ENCODE measurements at places on chromosomes 7 and 10.

- DNase-seq, result no peak
Measured at GRCh38 chr10:5325076-5325475, 39.7 kb upstream of the UCN3 start.

DNA sequence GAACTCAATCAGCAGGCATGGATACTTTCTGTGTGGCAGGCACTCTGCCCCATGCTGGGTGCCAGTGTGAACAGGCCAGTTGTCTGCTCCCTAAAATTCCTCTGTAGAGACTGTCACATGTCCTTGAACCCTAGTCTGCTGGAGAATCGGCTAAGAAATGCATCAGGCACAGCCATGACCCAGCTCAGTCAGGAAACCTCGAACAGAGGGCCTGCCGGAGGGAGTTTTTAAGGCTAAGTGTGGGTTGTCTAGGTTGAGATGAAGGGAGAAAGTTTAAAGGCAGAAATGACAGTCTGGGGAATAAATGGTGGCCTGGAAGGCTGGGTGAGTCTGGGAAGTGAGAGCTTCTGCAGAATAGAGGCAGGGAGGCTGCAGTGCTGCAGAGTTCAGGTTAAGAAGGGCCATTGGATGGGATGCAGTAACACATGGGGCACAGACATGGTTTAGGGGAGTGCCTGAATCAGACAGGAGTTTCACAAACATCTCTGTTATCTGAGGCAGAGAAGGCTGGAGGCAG is 45.3 kb downstream of the WDFY4 start:
- no peak for DNase-seq

GRCh38 chr7:141304291-141304690 is 230.4 kb downstream of the TMEM178B start:
- peak; percentile 13 for DNase-seq

- no peak for DNase-seq
Measured at GRCh38 chr10:62618576-62619412, 185.7 kb upstream of the ADO start.

- peak; percentile 34 for DNase-seq
Measured at GRCh38 chr10:103712898-103713498, 142.4 kb downstream of the SH3PXD2A start.

- no peak for DNase-seq
Measured at GRCh38 chr7:77667459-77668086, 28.7 kb upstream of the RSBN1L start.

- no peak for DNase-seq
Measured at GRCh38 chr10:12974491-12975199, 26.9 kb downstream of the CCDC3 start.

DNA sequence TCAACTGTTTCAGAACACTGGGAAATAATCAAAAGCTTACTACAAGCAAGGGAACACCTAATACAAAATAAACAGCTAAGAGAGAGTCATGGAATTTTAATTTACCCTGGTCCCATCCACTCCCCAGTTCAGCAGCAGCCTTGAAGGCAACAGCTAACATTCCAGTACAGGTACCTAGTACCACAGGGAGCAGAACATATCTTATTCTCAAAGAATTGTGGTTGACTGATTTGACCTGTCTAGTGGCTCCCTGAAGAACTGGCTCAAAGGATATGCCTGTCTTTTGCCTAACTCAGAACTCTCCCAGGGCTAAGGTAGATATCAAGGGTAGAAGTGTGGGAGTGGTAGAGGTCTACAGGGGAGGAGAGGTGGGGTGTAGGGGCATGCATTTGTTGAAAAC is 32.3 kb downstream of the SMURF1 start:
- DNase-seq, result no peak

DNA sequence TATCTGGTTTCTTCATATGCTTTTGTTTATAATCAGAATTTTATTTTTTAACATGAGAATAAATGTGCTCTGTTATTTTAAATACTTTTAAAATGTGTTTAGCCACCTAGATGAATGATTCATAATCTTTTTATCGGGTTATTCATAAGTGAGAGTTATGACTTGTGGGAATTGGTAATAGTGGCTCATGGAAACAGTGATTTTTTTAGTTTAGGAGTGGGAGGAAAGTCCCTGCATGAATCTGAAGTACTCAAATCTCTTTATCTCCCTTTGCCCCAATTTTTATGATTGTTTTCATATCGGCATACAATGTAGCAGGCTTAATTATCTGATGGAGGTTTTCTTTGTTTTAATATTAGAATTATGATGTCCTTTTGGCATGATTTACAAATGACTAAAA is 42.9 kb downstream of the TAX1BP1 start:
- no peak for DNase-seq

GRCh38 chr10:92697663-92698511 is 8.1 kb downstream of the HHEX start:
- DNase-seq, result no peak

DNA sequence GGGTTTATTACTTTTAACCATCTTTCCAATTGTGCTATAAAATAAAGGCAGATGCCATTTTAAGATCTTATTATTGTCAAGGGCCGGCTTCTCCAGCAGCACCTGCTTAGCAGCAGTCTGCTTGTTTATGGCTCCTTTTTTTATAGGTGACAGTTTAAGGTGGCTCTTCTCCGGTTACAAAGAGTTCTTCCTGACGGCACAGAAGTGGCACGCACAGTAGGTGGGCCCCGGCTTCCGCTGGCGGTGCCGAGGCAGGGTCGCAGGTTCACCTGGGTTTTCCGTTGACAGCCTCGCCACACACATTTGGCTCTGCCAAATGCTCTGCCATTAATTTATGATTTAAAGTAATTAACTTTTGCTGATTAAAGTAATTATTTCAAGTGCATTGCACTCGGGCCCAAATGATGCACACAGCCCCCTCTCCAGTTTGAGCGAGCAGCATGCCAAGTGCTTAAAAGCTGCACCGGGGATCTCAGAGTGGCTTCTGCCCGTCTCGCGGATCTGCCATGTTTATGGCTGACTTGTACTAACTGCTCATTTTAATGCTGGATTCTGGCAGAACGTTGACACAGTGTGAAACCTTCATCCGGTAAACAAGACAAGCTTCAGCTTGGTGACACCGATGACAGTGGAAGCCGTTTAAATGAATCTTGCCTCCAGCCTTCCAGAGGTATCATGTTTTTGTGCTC is 355.1 kb upstream of the MKI67 start:
- DNase-seq, result peak; percentile 94

- peak; percentile 11 for DNase-seq
Measured at GRCh38 chr10:88092973-88093372, 229.5 kb downstream of the PTEN start.

DNA sequence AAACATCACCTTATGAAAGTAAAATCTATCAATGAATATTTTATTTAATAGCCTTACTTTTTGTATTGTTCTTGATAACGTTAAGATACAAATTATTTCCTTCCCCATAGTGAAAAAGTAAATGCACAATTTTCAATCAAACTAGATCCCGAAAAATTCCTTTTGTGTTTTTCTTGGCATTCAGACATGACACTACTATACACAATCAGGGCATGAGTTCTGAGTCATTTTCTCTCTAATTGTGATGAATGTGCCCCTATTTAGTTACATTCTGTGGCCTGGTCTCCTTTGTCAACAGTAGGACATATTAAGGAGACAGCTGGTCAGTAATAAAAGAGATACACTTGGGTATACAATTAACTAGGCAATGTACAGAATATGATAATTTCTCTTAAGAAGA is 19.8 kb downstream of the COL1A2 start:
- no peak for DNase-seq

- no peak for DNase-seq
Measured at GRCh38 chr10:46229144-46229563, 57.6 kb upstream of the ANTXRL start.

GRCh38 chr10:103812432-103812831 is 42.9 kb downstream of the SH3PXD2A start:
- no peak for DNase-seq

GRCh38 chr10:58773341-58773740 is 260.7 kb downstream of the BICC1 start:
- no peak for DNase-seq

- no peak for DNase-seq
Measured at GRCh38 chr10:77825965-77826364, 100.6 kb downstream of the DLG5 start.

- DNase-seq, result peak; percentile 20
Measured at GRCh38 chr10:88986549-88987242, 3.9 kb upstream of the FAS start.

- DNase-seq, result no peak
Measured at GRCh38 chr7:95240921-95241320, 83.4 kb downstream of the PON1 start.

DNA sequence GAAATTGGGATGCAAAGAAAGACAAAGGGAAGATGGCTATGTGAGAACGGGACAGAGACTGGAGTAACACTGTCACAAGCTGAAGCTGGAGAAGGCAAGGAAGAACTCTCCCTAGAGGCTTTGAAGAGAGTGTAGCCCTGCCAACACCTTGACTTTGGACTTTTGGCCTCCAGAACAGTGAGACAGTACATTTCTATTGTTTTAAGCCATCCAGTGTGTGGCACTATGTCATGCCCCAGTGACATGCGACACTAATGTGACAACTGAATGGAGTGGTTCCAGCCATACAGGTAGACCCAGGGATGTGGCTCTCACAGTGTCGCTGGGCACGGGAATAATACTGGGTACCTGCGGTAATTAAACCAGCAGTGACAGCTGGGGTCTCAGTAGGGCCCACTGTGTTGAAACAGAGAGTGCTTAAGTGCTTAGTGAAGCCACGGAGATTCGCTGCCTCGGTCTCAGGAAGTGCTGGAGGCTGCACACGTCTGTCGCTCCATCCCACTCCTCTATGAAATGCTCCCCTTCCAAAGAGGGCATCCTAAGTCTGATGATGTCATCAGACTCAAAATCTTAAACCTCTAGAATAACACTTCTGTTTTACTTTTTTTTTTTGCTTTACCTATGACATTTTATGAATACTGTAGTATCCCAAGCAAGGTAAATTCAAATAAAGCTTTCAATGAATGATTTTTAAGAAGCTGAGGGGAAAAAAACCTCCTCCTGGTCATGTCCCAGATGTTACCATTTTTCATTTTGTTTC is 154.6 kb upstream of the RHEB start:
- no peak for DNase-seq

DNA sequence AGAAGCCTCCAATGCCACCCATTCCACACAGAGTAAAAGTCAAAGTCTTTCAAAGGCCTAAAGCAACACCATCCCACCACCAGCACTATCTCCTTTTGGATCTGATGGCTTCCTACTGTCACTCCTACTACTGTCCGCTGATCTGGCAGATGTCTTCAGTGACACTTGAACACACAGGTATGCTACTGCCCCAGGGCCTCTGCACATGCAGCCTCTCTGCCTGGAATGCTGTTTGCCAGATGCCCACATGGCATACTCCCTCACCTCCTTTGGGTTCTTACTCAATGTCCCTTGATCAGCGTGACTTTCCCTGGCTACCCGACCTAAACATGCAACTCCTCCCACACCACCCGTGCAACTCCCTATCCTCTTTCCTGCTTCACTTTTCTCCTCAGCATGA is 512.4 kb downstream of the KCNMA1 start:
- no peak for DNase-seq

- DNase-seq, result no peak
Measured at GRCh38 chr7:50594136-50594535, 28.9 kb upstream of the DDC start.

DNA sequence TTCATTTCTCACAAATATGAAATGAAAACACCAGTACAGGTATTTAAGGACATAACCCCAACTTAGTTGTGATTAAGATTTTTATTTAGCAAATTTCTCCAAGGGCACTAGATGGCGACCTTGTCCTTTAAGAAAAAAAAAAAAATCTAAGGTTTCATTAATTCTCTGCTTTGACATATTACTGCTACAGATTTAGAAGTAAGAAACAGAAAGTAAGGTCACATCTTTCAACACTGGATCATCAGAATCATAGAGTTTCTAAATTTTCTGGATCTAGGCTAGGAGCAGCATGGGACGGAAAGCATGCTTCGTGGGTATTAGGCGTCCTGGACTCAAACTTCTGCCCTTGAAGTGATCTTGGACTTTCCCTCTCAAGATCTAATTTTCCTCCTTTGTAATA is 85.5 kb upstream of the PRKG1 start:
- DNase-seq, result no peak

- no peak for DNase-seq
Measured at GRCh38 chr7:127891144-127891543, 140.1 kb downstream of the LRRC4 start.

DNA sequence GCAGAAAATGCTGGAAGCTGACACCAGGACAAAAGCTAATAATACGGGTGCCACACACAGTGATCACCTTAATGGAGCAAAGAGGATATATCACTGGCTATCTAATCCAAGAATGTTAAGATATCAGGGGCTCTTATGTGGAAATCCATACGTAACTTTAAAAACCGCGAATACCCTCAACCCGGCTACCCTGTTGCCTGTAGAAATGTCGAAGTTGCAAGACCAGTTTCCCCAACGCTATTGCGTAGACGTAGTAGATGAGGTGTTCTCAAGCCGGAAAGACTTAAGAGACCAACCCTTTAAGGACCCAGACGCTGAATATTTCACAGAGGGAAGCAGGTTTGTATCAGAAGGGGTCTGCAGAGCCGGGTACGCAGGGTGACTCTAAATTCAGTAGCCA is 7.9 kb upstream of the CYREN start:
- no peak for DNase-seq

DNA sequence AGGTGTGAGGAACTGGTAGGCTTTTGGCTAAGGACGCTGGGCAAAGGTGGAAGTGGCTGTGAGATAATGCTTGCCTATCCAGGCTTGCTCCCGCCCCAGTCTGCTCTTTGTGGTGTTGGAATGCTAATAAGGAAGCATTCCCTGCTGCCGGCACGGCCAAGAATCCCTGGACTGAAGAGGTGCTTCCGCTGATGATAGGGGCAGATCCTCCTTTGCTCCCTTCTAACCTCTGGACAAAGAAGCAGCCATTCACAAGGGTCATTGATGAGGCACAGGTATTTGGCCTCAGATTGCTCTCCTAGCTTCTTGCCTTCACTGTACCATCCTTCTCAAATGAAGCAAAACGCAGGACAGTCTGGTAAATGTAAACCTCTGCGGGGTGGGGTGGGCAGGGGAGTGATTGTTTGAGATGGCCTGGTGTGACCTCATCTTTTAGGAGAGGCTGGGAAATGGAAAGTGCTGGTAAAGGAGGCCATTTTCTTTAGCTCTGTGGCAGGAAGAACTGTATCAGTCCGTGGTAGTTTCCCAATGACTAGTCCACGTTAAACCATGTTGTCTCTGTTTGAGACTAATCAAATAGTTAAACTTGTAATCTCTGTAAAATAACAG is 1.7 kb downstream of the PGAM1 start:
- DNase-seq, result no peak

DNA sequence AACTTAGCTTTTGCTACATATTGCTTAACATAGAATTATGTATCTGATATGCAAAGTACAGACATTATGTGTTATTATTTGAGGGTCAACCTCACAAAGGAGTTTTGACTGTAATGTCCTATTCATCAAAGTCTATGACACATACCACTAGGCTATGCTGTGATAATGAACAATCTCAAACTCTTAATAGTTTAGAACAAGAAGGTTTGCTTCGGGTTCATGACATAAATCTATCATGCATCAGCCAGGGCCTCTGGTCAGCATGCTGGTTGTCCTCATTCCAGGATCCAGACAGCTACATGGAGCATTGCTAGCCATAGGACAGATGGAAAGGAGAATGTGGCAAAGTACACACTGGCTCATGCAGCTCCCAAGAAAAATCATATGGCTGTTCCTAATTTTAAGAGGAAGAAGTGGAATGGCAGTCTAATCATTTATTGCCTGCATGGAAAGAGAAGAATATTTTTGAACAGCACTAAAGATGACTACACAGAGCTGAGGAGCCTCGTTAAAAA is 332.1 kb downstream of the GPR158 start:
- DNase-seq, result no peak

- DNase-seq, result no peak
Measured at GRCh38 chr7:140273417-140273816, 96.6 kb upstream of the KDM7A start.

GRCh38 chr7:95684037-95684436 is 87.7 kb upstream of the PDK4 start:
- DNase-seq, result peak; percentile 57
